ENCODE measurements at places on chromosomes 4 and X.

- DNase-seq, result no peak
Observed at GRCh38 chr4:66023061-66023460, 352.8 kb upstream of the EPHA5 start.

DNA sequence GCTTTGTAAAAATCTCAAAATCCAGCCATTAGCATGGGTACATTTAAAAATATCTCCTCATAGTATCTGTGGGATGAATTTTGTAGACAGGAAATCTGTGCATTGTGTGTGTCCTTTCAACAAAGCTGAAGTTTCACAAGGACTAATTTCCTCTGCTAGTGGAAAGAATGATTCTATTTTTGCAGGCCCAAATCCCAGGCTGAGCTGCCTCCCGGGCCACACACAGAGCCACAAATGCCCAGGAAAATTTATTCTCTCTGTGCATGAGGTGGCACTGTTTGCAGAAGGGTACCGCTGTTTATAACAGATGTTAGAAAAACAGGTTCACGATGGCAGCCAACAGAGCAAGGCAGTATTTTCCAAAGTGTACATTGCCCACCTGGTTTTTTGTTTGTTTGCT, 11.0 kb upstream of the VCX3B start:
- DNase-seq, result no peak

- DNase-seq, result no peak
Observed at GRCh38 chr4:148310756-148311155, 131.5 kb downstream of the NR3C2 start.

GRCh38 chr4:1133033-1133432, 19.7 kb upstream of the RNF212 start:
- no peak for DNase-seq

- DNase-seq, result no peak
Observed at GRCh38 chr4:48173056-48173991, 39.3 kb upstream of the TXK start.

- DNase-seq, result no peak
Observed at GRCh38 chrX:102966701-102967100, 29.6 kb downstream of the RAB40AL start.

- DNase-seq, result no peak
Observed at GRCh38 chrX:79573760-79574159, 206.6 kb upstream of the ITM2A start.

- DNase-seq, result no peak
Observed at GRCh38 chrX:74138943-74139342, 165.0 kb upstream of the ZCCHC13 start.

DNA sequence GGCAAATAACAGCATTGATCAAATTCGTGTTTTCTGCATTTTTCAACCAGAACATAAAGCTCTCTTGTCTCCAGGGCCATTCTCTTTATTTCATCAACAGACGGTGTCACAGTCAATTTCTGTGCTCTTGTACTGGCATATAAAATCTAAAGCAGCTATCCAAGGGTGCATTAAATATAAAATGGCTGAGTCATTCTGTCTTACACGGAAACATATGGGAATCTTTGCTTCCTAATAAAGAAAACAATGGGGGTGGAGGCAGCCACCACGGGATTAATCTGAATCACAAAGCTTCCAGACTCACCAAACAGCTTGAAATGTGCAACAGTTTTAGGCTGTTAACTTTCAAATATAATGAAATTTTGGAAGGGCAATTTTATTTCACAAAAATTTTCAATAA, 132.6 kb downstream of the IL15 start:
- DNase-seq, result no peak

All from CD14-positive monocyte (primary cell).